GM12878 (cell line): ENCODE measurements at places on chromosomes 12 and 14. TPM values are rescaled to one million over a fixed set of nuclear protein-coding genes. Genes with fewer than 3 reads are reported as not detected.

- H3K4me1 ChIP-seq, result peaks cover 6% of the 10 kb centered on the region
- H3K27ac ChIP-seq, result no peak overlapping the region
- no peak overlapping the region for H3K4me3 ChIP-seq
- DNase-seq, result no peak
Observed at GRCh38 chr14:103014466-103015228, 42.7 kb downstream of the CDC42BPB start.

- peaks cover 7% of the 10 kb centered on the region; the same call in 1 of the 2 replicates for H3K36me3 ChIP-seq
- H3K27me3 ChIP-seq, result no peaks in the 10 kb centered on the region
- no peak overlapping the region for H3K27ac ChIP-seq
- no peaks in the 10 kb centered on the region for H3K4me1 ChIP-seq
- DNase-seq, result no peak
Observed at GRCh38 chr14:65704850-65705249, 292.3 kb downstream of the FUT8 start.

GRCh38 chr14:44912041-44912869 is 49.5 kb downstream of the KLHL28 start:
- H3K4me1 ChIP-seq, result no peaks in the 10 kb centered on the region
- no peak overlapping the region for H3K4me3 ChIP-seq
- H3K27me3 ChIP-seq, result no peaks in the 10 kb centered on the region
- no peak overlapping the region for H3K27ac ChIP-seq
- DNase-seq, result no peak

GRCh38 chr12:17371491-17372215 is 718.3 kb downstream of the RERGL start:
- no peaks in the 10 kb centered on the region for H3K36me3 ChIP-seq
- no peaks in the 10 kb centered on the region for H3K4me1 ChIP-seq
- no peak overlapping the region for H3K4me3 ChIP-seq
- H3K27me3 ChIP-seq, result no peaks in the 10 kb centered on the region

The FAM222A gene
- total RNA-seq, result 0.37 and 0.49 TPM in 2 replicates

The GALNT16 gene
- total RNA-seq, result 0.03 TPM in 1 of 2 replicates, not detected in the other

The HOXC10 gene
- total RNA-seq, result 0.59 TPM in 1 of 2 replicates, not detected in the other
